Bronchial epithelial cell (primary cell): ENCODE measurements at places on chromosomes 2 and 18. TPM values are rescaled to one million over a fixed set of nuclear protein-coding genes. Genes with fewer than 3 reads are reported as not detected.

FLACC1 gene
- 0.13 and 0.26 TPM in 2 replicates for total RNA-seq

CNRIP1 gene
- total RNA-seq = 0.26 TPM in 1 of 2 replicates, not detected in the other

LYG2 gene
- total RNA-seq = not detected in 2 replicates

SYT4 gene
- total RNA-seq = not detected in 2 replicates

SOS1 gene
- total RNA-seq = 8.2 and 12.3 TPM in 2 replicates

RPRM gene
- 0.13 TPM in 1 of 2 replicates, not detected in the other for total RNA-seq

NXPH2 gene
- not detected in 2 replicates for total RNA-seq

UGT1A5 gene
- total RNA-seq = 0.26 and 3.3 TPM in 2 replicates

SLC39A10 gene
- 5.0 and 13.4 TPM in 2 replicates for total RNA-seq

TRIM43 gene
- total RNA-seq = under 0.01 TPM in 1 of 2 replicates, not detected in the other

MEP1B gene
- total RNA-seq = not detected in 2 replicates

EVA1A gene
- total RNA-seq = 4.6 and 5.8 TPM in 2 replicates

SPEG gene
- total RNA-seq = 1.8 and 2.4 TPM in 2 replicates

C2orf78 gene
- total RNA-seq = not detected in 2 replicates

TACR1 gene
- total RNA-seq = not detected in 2 replicates

PHOSPHO2 gene
- 2.4 and 4.0 TPM in 2 replicates for total RNA-seq

STEAP3 gene
- 8.1 and 11.8 TPM in 2 replicates for total RNA-seq

PIAS2 gene
- 12.9 and 13.7 TPM in 2 replicates for total RNA-seq

COLEC12 gene
- under 0.01 and 0.53 TPM in 2 replicates for total RNA-seq

LYPD6B gene
- total RNA-seq = 14.7 and 34.2 TPM in 2 replicates

CCDC74B gene
- total RNA-seq = 0.38 and 0.79 TPM in 2 replicates

ACADL gene
- total RNA-seq = 0.26 and 0.38 TPM in 2 replicates

DIS3L2 gene
- 11.8 and 19.7 TPM in 2 replicates for total RNA-seq

ASB18 gene
- 0.38 TPM in 1 of 2 replicates, not detected in the other for total RNA-seq
